Stimulated activated naive CD8-positive, alpha-beta T cell treated with anti-CD3 and anti-CD28 coated beads, Interleukin-15, amount 100 ng/mL, for 72 hours (primary cell): ENCODE measurements at places on chromosomes 16 and 17.

GRCh38 chr17:64356304-64356686 lies 34.4 kb downstream of the PECAM1 start:
- DNase-seq, result no peak

DNA sequence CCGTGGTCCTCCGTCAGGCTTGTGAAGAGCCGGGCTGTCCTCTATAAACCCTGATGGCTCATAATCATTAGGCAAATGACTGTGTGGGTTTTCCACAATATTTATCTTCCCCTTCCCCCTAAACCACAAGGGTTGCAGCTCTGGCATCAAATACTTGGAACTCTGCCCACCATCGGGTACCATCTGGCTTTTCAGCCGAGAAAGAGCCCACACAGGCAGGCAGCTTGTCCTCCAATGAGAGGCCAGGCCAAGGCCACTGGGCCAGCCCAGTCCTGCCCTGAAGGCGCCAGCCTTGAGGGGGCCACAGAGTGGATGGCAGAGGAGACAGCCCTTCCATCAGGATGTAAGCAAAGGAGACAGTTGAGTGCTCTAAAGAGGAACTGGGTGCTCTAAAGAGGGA lies 31.8 kb upstream of the NAT9 start:
- no peak for DNase-seq

DNA sequence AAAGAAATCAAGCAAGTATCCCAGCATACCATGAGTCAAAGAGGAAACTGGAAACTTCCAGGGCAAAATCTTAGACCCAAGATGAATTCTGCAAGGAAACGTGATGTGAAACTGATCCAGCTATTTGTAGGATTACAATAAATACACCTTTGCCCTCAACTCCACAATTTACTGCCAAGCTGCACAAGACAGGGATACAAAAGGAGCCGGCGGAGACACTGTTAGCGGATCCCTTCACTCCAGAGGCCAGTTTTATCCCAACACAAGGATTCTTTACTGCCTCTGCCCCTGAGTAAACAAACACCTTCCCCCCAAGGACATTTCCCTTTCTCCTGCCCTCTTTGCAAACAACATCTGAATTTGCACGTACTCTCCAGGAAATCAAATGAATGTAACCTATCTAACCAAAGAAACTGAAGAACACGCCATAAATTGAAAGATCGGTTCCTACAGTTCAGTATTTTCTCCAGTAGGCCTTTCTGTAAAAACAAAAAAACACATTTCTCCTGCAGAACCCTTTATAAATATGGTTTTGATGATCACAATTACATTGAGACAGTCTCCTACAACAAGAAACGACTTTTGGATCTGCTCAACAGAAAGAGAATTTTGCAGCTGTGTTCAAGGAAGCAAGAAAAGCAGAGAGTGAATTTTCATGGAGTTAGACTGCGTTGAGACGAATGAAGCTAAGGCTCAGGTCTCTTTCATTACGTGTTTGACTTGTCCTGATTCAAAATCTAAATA lies 1.4 kb upstream of the CBX2 start:
- DNase-seq, result no peak

GRCh38 chr17:80998118-80998747 lies 6.6 kb downstream of the CHMP6 start:
- DNase-seq, result no peak

- no peak for DNase-seq
Measured at GRCh38 chr16:82668094-82668493, 41.3 kb downstream of the CDH13 start.

DNA sequence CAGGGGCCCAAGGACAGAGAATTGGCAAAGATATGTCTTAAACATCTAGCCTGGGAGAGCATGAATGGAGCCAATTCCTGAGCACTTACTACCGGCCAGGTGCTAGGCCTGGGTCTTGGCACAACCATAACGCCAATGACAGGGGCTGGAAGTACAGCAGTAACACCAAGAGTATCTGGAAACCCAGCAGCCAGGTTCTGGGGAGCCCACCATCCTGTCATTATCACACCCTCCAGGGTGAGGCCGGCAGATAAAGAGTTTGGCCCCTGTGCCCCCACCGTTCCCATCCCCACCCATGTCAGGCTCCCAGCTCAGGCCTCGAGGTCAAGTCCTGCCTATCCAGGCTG lies 508 bp upstream of the TMC8 start:
- no peak for DNase-seq

- DNase-seq, result no peak
Measured at GRCh38 chr17:5819396-5819795, 235.1 kb upstream of the NLRP1 start.

DNA sequence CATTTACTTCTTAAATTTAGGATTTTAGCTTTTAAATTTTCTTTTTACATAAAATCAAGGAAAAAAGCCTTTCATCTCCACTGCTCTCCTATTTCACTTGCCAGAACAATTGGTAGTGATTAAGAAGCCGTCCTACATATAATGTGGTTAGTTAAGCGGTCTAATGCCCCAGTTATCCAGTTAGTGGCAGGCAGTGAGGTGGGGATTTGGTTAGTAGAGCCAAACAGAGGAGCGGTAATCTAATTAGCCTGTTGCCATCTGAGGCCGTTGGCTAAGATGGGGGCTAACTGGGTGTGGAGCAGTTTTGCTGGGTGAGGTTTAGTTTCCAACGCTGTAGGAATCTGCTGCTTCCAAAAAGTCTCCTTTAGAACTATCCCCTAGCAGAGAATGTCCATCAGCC lies 22.4 kb downstream of the SNX11 start:
- DNase-seq, result no peak

GRCh38 chr16:3824121-3824795 lies 56.3 kb downstream of the CREBBP start:
- DNase-seq, result no peak

DNA sequence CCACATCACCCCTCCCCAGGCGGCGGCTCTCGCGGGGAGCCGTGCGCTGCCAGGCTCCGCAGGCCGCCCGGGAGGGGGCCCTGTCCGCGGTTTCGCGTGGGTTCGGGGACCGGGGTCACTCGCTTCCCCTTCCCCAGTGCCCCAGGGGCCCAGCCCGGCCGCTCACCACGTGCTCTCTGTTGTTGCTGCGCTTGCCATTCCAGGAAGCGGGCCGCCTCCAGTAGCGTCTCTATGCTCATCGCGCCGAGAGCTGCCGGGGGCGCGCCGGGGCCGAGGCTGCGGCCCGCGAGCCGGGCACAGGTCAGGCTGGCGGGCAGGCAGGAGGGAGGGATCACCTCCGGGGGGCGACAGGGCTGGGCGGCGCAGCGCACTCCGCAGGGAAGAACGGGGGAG lies 390 bp downstream of the MNT start:
- DNase-seq, result peak; percentile 74

DNA sequence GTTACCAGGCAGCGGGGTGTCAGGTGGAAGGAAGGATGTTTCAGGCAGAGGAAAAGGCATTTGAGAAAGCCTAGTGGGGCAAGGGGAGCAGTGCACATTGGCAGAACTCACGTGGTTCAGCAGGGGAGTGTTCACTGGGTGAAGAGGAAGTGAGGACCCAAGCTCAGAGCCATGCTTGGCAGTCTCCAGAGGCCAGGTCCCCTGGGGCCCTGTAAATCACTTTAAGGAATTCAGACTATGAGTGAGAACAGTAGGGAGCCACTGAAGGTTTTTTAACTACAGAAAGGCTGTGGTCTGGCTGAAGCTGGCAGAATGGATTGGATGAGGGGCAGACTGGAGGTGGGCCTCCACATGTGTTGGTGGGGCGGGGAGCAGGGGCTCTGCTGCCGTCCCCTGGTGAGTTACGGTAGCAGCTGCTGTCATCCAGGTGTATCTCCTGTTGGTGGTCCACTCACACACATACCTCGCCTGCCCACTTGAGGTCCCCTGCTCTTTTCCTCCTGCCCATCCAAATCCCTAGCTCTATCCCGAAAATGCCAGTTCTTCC lies 5.1 kb downstream of the CLEC16A start:
- DNase-seq, result peak; percentile 52

- DNase-seq, result no peak
Measured at GRCh38 chr16:76656994-76657393, 379.8 kb downstream of the CNTNAP4 start.

GRCh38 chr17:55344514-55344997 lies 77.1 kb downstream of the MMD start:
- DNase-seq, result peak; percentile 51

- DNase-seq, result no peak
Measured at GRCh38 chr17:57082441-57082840, 2.6 kb upstream of the AKAP1 start.

DNA sequence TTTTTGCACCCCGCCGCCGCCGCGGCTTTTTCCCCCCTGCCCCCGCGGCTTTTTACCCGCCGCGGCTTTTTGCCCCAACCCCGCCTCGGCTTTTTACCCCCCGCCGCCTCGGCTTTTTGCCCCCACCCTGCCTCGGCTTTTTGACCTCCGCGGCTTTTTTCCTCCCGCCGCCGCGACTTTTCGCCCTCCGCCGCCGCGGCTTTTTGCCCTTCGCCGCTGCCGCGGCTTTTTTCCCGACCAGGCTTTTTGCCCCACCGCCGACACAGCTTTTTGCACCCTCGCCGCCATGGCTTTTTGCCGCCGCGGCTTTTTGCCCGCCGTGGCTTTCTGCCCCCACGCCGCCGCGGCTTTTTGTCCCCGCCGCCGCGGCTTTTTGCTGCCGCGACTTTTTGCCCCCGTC lies 137.0 kb upstream of the TP53TG3D start:
- no peak for DNase-seq

GRCh38 chr17:65523411-65523810 lies 38.0 kb downstream of the AXIN2 start:
- no peak for DNase-seq

- DNase-seq, result no peak
Measured at GRCh38 chr17:28097901-28098300, 55.4 kb downstream of the NLK start.

DNA sequence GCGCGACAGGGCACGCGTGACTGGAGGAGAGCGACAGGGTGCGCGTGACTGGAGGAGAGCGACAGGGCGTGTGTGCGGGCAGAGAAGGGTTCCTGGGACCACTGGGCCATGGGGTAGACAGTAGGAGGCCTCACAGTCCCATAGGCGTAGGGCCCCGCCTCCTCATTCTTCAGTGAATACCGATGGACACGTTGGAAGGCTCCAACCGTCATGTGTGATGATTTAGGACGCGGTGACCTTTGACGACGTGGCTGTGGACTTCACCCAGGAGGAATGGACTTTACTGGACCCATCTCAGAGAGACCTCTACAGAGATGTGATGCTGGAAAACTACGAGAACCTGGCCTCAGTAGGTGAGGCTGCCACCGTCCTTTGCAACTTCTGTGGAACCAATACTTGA lies 5.4 kb downstream of the ZNF778 start:
- DNase-seq, result no peak

GRCh38 chr16:53865494-53865863 lies 161.5 kb downstream of the FTO start:
- no peak for DNase-seq

DNA sequence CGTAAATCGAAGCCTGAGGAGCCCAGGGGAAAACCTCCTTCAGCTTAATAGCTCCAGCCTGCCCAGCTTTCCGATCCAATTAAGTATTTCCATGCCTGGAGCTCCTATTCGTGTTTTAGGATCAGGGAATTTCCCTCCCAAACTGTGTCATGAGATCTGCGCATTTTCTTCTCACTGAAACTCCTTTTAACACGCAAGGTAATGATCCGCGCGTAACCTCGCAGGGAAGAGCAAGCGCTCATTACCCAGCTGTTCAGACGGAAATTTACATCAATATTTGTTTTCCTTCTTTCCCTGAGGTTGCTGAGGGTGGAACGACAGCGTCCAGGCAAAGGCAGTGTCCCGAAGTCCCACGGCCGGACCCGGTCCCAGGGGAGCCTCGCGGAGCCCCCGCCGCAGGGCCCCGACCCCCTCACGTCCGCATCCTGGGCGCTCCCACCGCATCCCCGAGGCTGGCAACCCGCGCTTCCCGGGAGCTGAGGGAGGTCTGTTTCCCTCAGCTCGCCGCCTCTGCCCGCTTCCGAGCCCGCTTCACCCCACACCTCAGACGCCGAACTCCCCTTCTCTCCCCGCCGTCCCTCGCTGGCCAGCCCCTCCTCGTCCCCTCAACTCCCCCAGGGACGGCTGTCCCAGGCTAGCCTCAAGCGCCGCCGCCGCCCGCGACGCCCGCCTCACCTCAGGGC lies 415 bp downstream of the ABCA5 start:
- DNase-seq, result no peak

GRCh38 chr17:4833941-4834680 lies 971 bp downstream of the MINK1 start:
- no peak for DNase-seq

DNA sequence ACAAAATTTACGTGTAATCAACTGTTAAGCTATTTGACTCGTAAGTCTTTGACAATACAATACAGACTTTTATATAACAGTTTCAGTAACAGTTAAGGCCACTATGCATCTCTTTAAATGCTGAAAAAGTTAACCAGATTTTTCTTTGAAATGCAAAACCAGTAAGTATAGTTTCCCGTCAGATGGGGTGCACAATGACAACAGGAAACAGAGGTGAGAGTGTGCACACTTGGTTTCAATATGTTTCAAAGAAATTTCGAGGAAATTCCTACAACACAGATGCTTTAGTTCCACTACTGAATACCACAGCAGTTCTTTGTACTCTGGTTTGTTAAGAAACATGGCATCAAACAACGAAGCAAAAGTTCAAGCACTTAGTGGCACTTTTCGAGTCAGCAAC lies 48.4 kb downstream of the RNF157 start:
- DNase-seq, result peak; percentile 49

DNA sequence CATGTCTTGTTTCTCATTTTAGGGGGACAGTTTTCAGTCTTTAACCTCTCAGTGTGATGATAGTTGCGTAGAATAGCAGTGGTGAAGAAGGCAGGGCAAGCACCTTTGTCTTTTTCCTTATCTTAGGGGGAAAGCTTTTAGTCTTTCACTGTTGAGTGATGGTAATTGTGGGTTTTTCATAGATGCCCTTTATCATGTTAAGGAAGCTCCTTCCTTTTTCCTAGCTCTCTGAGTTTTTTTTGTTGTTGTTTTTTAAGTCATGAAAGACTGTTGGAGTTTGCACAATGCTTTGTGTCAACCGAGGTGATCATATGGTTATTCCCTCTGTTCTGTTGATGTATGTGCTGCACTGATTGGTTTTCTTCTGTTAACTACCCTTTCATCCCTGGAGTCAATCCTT lies 15.7 kb downstream of the NOL11 start:
- DNase-seq, result no peak

DNA sequence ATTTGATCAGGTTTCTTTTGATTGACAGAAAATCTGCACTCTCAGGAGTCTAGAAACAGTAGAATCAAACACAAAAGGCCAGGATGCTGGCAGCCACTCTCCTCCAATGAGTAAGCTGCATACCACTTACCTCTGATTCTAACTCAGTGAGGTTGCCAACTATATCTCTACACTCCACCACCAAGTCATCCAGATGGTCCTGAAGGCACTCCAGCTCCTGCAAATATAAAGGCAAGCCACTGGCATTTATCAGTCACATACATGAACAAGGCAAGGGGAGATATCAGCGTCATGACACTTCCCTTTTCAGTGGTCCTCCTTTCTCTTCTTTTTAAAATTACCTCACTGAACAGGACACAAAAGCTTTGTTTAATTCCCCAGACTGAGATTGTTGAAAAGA lies 53.1 kb upstream of the CLEC18B start:
- no peak for DNase-seq

GRCh38 chr16:49876716-49877129 lies 20.8 kb upstream of the ZNF423 start:
- DNase-seq, result peak; percentile 38
